Hypothalamus (tissue), 51 donors: ENCODE measurements at places on chromosomes 11 and 22.

- DNase-seq = no peak
Observed at GRCh38 chr22:24011735-24012068, 598 bp downstream of the CABIN1 start.

- no peak for DNase-seq
Observed at GRCh38 chr22:43880541-43880991, 11.2 kb downstream of the PNPLA5 start.

- DNase-seq = no peak
Observed at GRCh38 chr11:65962141-65962564, 619 bp downstream of the SART1 start.

- DNase-seq = no peak
Observed at GRCh38 chr11:23995891-23996290, 501.0 kb upstream of the LUZP2 start.

DNA sequence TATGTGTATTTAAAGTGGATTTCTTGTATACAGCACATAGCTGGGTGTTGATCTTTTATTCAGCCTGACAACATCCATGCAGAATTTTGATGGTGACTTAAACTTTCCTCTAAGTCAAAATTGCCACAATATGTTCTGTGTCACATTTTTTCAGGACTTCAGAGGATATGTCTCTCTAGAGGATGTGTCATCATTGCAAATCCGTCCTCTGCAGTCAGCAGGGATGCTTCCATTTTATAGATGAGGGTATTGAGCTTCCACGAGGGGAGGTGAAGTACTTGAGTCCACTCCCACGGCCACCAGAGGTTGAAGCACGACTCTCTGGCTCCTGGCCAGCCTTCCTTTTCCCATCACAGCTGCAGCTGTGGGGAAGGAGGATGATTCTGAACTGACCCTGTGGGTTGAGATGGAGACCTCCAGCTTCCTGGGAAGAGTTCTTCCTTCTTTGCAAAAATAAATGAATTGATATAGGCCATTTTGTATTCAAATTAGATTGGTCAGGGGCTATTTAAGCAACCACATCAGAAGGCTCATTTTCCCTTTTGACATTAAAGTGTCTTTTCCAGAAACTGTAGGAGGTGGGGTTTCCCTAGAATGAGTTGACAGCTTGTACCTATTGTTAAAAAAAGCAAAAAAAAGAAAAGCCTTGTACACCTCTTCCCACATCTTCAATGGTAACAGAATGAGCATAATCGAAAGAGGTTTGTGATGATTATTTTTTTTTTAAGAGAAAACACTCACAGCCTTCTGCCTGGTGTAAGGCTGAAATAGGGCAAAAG lies 55.2 kb upstream of the MYEOV start:
- no peak for DNase-seq

DNA sequence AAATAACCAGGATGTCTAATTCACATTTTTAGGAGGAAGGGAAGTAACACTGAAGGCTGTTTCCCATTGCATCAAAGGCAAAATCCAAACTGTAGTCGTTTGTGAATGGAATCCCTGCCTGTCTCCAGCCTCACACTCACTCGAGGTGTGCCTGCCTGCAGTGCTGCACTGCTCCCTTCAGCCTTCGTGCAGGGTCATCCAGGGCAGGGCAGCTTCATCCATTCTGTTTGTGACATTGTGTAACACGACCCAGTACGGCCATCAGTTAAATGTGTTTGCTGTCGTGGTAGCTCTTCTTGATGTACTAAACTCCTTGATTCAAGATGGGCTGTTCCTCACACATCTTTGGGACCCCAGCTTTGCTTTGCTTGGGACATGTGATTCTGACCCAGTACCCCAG lies 34.3 kb downstream of the LDLRAD3 start:
- DNase-seq = no peak

DNA sequence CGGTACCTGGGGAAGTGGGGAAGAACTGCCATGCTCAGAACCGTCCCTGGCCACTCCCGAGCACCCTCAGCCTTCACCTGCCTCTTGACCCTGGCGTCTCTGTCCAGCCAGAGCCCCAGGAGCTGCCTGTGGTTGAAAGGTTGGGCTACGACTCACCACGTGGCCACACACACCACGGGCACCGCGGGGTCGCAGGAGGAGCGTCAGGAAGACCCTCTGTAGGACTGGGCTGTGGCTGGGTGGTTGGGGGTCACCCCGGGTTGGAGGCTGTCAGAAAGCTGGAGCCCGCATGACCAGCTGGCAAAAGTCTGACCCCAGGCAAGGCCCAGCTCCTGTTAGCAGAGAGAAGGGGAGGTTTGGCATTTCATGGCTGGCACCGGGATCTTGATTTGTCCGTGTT lies 11.5 kb downstream of the KRTAP5-5 start:
- no peak for DNase-seq
